ENCODE measurements at places on chromosomes 3 and 15. TPM values are rescaled to one million over a fixed set of nuclear protein-coding genes. Genes with fewer than 3 reads are reported as not detected.

HEG1 gene
- polyA plus RNA-seq, result 5.3 TPM

AADAC gene
- not detected for polyA plus RNA-seq

PPP1R14D gene
- polyA plus RNA-seq, result not detected

CYP8B1 gene
- not detected for polyA plus RNA-seq

SLC22A14 gene
- 0.03 TPM for polyA plus RNA-seq

DNAH12 gene
- polyA plus RNA-seq, result not detected

Measured in H1 (cell line).